ENCODE measurements at places on chromosomes 6 and 20. TPM values are rescaled to one million over a fixed set of nuclear protein-coding genes. Genes with fewer than 3 reads are reported as not detected.

Gene WTAP
- total RNA-seq, result 109 TPM

Gene DNAH8
- 0.04 TPM for total RNA-seq

Gene ASIP
- total RNA-seq, result not detected

DNA sequence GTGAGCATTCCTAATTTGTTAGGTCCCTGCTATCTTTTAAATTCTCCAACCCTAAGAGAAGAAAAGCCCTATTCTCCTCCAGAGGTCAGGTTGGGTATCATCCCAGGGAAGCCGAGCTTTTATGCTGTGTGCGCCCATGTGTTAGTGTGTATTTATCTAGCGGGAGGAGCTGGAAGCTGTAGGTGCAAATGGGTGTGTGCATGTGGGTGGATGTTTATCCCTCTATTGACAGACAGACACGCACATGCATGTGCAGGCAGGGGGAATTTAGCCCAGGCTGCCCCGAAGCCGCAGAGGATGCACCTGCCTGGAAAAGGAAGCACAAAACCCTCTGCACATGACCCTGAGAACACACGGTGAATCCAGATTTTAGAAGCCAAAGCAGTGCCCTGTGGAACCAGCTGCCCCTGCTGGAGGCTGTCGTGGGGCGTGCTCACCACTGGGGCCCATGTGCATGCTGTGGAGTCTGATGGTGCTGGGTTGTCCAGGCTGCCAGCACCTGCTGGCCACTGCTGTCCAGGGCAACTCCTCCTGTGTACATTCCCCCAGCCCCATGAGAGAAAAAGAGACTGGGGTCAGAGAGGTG, 397.5 kb downstream of the TAF4 start:
- no peak for DNase-seq

- DNase-seq, result no peak
Measured at GRCh38 chr20:18692447-18692846, 104.6 kb downstream of the DTD1 start.

DNA sequence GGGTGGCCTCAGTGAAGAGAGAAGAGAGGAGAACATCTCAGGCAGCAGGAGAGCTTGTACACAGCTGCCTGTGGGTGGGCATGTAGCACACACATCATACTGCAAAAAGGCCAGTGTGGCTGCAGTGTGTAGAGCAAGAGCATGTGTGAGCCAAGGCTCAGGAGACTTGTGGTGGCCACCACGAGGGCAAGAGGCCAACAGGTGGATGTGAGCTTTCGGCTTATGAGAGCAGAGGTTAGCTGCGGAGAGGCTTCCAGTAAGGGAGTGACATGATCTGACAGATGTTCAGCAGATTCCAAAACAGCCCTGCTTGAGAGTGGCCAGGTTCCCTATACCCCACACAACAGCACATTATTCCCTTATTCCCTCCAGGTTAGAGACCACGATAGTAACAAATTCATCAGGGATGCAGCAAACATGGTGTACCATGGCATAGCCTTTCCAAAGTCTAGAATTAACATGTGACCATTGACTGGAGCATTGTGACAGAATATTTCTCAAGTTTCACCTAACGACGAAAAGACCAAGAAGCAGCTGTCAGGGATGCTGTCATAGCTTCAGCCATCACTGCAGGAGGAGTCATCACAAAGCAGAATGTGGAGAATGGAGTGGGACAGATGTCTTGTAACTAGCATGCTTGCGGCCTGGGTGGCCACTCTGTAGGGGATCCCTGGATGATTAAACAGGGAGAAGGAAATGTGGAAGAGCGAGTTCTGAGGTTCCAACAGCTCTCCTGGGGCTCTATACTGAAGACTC, 23.1 kb downstream of the HM13 start:
- no peak for DNase-seq
